ENCODE measurements at places on chromosomes 12 and 14.
A peak's percentile ranks its signal among the peaks of the same experiment; 100 is the strongest.

- DNase-seq, result no peak
Measured at GRCh38 chr12:12534975-12535374, 27.7 kb downstream of the DUSP16 start.

- DNase-seq, result peak; percentile 67
Measured at GRCh38 chr12:1939801-1940607, 21.6 kb upstream of the CACNA2D4 start.

DNA sequence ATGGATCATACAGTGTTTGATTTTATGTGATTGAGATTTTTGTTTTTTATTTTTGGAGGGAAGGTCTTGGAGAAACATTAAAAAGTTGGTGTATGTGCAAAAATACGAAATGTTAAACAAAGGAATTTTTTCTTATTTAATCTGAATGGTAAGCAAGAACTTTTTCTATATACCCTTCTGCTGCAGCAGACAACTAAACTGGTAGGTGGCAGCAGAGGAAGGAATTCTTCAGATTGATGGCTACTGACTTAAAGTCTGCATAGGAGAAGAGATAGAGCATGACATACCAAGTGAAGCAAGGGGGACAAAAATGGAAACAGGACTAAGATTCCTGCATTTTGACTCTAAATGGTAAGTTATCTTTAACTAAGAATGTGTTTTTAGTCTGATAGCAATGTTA lies 42.0 kb upstream of the A2ML1 start:
- no peak for DNase-seq

- DNase-seq, result no peak
Measured at GRCh38 chr12:118059341-118060191, 1.4 kb downstream of the WSB2 start.

- DNase-seq, result no peak
Measured at GRCh38 chr12:43316520-43316919, 235.5 kb downstream of the ADAMTS20 start.

DNA sequence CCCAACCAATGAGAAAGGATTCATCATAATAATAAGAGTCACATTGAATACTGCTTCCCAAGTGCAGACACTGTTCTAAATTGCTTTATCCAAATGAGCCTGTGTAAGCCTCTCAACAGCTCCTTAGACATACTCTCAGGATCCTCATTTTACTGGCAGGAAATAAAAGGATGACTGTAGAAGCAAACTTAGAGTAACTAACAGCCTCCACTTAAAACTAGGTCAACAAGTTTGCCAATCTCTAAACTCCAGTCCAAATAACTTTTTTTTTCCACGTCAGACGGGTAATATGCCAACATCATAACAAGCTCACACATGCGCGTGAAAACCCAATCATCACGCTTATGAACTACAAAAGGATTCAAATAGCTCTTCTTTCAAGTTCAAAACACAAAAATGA lies 15.3 kb upstream of the DPF3 start:
- no peak for DNase-seq

DNA sequence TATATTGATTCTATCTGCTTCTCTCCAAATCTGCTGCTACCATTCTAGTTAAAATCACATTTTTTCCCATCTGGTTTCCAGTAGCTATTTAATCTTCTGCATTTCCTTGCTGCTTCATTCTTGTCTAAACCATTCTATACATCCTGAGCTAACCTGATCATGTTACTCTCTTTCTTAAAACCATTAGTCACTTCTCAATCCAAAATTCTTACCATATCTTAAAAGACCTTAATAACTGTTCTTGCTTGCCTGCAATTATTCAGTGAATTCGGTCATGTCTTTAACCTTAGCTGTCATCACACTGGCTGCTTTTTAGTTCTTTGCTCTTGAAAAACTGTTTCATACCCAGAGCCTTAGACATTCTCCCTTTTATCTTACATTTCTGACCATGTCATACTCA lies 56.4 kb upstream of the PZP start:
- DNase-seq, result no peak
